ENCODE measurements at places on chromosomes 3 and 15. TPM values are rescaled to one million over a fixed set of nuclear protein-coding genes. Genes with fewer than 3 reads are reported as not detected.

The TGM5 gene
- total RNA-seq = not detected

- no peak for DNase-seq
Measured at GRCh38 chr3:48492461-48493202, 11.3 kb downstream of the SHISA5 start.

- DNase-seq = no peak
Measured at GRCh38 chr3:1056744-1057143, 36.1 kb upstream of the CNTN6 start.

GRCh38 chr3:128617270-128617556, 33.4 kb downstream of the RPN1 start:
- no peak for DNase-seq

- DNase-seq = no peak
Measured at GRCh38 chr3:188092648-188093047, 61.3 kb upstream of the LPP start.
